ENCODE measurements at places on chromosomes 6 and 20.

DNA sequence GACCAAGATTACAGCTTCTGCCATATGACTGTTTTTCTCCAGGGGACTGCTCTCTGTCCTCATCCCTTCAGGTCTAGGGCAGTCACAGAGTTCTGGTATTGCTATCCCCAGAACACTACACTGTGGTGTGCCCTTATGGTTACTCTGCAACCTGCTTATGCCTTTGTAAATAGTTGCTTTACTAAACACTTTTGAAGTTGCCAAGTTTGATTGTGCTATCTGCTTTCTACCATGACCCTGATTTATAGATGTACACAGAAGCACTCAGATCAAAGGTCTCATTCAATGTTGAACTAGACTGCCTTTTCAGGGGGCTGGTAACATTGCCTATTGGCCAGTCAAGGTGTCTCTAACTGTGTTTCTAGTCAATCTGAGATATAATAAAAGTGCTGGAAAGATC, 794.7 kb downstream of the DHX35 start:
- DNase-seq = no peak

DNA sequence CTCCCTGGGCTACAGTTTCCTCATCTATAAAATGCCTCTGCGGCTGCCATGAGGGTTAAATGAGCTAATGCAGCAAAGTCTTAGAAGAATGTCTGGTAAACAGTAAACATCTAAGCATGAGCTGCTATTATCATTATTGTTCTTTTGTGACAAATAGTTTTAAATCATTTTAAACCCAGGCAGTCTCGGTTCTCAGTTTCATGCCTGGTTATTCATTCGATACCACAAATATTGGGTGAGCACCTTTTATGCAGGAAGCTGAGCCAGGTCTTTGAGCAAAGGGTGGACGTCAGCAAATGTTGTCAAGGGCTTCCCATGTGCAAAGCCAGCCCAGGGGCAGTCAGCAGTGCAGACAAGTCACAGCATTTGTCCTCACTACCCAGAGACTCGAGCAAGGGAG, 128.7 kb downstream of the NFATC2 start:
- no peak for DNase-seq

GRCh38 chr20:13041574-13042457, 33.0 kb downstream of the SPTLC3 start:
- no peak for DNase-seq

GRCh38 chr20:51326201-51326819, 216.2 kb downstream of the NFATC2 start:
- DNase-seq = no peak

GRCh38 chr6:36171573-36171972, 25.0 kb upstream of the BRPF3 start:
- DNase-seq = no peak

DNA sequence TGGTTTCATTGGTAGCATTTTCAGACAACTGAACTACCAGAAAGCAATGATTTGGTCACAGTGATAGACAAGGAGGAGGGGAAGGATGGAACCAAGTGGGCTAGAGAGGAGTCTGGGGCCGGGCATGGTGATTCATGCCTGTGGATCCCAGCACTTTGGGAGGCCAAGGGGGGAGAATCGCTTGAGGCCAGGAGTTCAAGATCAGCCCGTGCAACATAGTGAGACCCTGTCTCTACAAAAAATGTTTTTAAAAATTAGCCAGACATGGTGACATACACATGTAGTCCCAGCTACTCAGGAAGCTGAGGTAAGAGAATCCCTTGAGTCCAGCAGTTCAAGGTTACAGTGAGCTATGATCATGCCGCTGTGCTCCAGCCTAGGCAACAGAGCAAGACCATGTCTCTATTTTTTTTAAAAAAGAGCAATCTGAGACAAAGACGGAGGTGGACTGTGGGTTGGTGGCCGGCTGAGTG, 70.6 kb downstream of the SYCP2L start:
- DNase-seq = no peak

GRCh38 chr6:56021943-56022342, 146.6 kb upstream of the BMP5 start:
- DNase-seq = no peak

- DNase-seq = no peak
These were observed 40.4 kb upstream of the ARHGAP18 start for GRCh38 chr6:129750360-129750759.

DNA sequence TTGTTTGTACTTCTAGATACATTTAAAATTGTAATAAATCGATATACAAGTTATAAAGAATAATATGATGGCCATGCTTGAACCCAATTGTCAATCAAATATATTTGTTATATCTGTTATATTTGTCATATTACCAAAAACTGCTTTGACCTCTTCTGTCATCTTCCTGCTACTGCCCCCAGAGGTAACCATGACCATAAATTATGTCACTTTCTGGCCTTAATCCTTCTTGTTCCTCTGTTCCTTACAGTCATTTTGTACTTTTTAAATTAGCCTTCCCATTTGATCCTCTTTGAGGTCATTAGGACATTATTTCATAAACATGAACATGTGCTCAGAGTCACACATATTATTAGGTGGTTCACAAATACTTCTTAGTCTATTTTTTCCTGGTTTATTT, 124.7 kb downstream of the HFE start:
- DNase-seq = no peak

DNA sequence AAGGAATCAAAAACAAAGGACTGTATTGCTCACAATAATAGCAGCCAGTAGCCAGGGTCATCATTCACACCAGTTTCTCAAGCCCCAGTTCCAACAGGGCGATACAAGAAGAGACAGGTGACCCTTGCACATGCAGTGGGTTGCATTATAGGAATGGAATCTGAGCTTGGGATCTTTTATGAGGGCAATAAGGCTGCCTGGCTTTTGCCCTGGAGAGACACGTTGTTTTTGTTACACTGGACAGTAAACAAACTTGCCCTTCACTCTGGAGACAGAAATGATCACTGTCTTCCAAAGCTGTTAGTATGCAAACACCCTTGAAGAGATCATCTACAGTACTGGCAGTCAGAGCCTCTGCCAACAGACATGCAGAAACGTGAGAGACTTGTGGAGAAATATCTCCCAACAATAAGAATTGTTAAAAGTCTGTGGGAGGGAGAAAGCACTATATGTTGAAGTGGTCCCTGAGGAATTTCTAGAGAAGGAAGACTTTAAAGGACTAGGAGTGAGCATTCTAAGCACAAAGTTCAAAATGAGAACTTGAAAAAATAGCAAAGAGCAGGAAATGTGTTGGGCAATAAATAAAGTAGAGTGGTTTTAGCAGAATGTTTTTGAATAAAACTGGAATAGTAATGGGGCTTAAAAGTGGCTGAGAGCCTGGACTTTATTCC, 6.2 kb upstream of the COL12A1 start:
- no peak for DNase-seq

- DNase-seq = no peak
These were observed 73.4 kb upstream of the RNF24 start for GRCh38 chr20:4088766-4089165.

DNA sequence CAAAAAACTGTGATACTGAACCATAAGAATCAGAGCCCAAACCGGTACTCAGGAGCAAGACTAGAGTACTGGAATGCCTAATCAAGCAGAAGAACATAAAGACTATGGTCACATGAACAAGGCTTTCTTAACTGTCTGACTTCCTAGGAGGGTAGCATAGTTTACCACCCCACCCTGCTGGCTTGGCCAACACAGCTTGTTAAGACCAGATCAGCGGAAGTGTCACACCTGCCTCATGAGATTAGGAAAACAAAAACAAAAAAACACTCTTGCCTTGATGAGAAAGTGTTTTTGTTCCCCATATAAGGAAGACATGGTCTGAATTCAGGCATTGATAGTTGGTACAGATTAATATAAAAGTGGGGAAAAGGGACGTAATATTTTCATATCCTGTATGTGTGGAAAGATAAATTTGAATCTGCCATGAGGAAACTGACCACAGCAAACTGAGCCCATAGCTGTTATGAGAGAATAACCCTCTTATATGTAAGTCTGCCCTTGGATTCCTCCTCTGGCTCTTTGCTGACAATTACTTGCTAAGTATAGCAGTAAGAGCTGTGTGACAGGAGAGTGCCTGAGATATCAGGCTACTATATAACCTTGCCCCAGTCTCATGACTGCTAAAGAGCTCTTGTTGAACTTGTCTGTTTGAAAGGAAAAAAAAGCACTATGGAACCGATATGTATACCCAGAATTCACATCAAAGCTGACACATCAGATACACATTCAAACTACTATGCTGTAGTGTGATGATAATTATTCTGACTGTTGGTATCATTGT, 197.1 kb downstream of the EPHA7 start:
- no peak for DNase-seq

DNA sequence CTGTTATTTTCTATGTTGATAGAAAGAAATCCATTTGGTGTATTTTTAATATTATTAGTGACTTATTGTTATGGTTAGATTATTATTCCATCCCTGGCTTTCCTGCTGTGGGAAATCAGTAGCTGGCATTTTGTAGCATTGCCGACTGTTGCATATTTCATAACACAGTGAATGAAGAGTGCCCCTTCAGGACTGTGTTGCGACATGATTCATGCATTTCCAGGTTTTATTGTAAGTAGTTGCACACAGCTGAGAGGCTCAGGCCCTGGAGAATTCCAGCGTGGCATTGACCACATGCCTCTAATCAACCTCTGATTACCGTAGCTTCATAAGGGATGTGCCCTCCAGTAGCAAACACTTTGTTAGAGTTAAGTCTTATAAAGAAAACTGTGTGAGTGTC, 263.9 kb downstream of the FARS2 start:
- peak; percentile 77 for DNase-seq

DNA sequence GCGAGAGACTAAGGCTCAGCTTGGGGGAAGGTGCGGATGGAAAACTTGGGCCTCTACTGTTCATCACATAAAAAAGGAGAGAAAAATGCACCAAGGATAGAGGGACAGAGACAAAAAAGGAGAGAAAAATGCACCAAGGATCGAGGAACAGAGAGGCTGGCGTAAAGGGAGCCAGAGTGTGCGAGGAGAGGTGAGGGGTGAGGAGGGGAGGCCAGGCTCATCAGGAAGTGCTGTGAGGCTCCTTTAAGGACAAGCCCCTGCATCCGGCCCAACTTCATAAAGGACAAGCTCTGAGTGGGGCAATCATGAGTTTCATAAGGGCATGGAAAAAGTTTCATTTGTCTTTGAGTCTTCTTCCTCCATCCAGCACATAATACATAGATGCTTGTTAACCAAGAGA, 117.2 kb upstream of the NXT1 start:
- DNase-seq = no peak

DNA sequence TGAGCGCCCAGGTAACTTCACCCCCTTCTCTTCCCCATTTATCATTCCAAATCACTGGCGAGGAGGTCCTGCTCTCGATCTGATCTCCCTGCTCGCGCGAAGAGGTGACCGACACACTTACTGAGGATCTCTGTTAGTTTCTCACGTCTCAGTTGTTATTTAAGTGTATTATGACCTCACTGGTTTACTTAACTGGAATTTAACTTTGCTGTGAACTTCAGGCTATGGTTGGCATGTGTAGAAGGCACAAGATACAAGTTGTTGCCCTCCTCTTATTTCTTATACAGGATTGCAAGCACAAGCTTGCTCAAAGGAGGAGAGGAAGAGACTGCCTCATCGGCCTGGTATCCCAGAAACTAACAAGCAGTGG, 1.2 kb downstream of the RNF217 start:
- DNase-seq = no peak

GRCh38 chr20:50387996-50388332, 122.2 kb upstream of the PTPN1 start:
- no peak for DNase-seq

DNA sequence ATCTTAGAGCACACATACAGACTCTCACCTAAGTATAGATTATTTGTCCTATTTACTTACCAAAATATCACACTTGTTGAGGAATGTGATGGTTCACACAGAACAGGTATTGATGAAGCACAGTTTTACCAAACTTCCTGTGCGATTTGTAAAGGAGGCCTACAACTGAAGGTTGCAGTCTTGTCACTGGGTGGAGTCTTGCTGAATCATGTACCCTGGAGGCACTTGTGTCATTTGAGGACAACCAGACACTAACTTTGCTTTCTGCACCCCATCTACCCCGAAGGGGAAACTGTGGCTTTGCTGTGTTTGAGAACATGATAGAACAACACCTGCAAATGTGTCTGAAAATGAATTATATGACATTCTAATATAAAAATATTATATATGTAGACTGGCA, 32.4 kb upstream of the HINT3 start:
- DNase-seq = no peak

All from GM04504 (cell line).